LHCN-M2 (cell line): ENCODE measurements at places on chromosomes 5 and 9.

GRCh38 chr5:179747811-179748210 lies 15.2 kb downstream of the MAML1 start:
- no peak for DNase-seq

DNA sequence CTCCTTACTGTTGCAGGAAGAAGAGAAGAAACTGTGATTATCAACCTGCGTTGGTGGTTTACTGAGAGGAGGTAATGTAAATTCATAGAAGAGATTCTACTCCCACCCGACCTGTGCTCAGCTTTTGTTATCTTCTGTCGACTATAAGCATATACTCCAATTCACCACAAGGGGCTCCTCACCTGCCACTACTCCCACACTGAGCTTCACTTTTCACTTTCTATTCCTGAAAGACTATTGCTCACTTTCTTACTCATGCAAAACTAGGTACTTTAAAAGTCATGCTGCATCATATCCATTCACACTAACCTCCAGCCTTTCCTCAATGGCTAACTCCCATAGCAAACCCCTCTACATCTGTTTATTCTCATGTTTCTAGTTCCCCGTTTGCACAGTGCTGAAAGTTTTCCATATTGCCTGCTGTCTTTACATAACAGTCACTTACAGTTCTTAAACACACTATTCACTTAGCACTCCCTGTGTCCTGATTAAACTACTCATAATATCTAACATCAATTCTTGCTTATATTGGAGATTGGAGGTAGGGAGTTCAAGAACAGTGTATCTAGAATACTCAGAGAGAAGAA lies 1062.6 kb downstream of the NR2F1-AS1 start:
- DNase-seq, result peak; percentile 68

DNA sequence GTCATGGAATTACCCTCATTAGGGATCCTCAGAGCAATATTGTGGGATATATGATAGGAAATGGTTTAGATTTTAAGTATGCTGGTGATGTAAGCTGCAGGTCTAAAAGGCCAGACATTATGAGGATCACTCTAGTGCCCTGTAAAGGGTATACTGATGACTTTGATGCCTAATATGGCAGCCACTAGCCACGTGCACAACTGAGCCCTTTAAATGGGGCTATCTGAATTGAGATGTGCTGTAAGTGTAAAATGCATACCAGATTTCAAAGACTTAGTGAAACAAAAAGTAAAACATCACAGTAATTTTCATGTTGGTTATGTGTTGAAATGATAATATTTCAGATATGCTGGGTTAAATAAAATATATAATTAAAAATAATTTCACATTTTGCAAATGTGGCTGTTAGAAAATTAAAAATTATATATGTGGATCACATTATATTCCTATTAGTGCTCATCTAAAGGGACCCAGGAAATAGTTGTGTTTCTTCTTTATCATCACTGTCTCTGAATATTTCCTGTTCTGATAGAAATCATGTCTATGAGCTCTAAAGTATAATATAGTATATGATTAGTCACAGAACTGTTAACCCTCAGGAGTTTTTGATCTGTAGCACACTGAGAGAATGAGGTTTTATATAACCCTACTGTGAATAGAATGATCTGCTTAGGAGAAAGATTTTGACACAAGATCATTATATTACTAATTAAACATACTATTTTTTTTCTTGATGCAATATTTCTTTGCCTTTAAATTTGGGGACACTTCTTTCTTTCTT lies 50.1 kb downstream of the OSTF1 start:
- no peak for DNase-seq

- no peak for DNase-seq
Observed at GRCh38 chr9:113992276-113992951, 85.7 kb downstream of the AMBP start.

GRCh38 chr5:132009706-132010405 lies 1.6 kb downstream of the ACSL6 start:
- no peak for DNase-seq

- peak; percentile 94 for DNase-seq
Observed at GRCh38 chr9:81490605-81491331, 198.6 kb downstream of the TLE1 start.

DNA sequence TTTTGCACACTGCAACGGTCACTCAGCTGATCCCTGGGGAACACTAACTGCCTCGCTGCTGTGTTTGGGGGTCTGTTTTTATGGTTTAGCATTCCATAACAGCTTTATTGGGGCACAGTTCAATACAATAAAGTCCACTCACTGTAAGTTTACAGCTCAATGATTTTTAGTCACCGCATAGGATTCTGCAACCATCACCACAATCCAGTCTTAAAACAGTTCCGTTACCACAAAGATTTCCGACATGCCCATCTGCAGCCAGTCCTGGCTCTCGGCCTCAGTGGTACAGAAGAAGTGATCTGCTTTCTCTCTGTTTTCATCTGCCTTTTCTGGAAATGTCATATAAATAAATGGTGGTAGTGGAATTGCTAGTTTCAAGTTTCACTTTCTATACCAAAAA lies 23.6 kb downstream of the OR2V2 start:
- DNase-seq, result no peak

DNA sequence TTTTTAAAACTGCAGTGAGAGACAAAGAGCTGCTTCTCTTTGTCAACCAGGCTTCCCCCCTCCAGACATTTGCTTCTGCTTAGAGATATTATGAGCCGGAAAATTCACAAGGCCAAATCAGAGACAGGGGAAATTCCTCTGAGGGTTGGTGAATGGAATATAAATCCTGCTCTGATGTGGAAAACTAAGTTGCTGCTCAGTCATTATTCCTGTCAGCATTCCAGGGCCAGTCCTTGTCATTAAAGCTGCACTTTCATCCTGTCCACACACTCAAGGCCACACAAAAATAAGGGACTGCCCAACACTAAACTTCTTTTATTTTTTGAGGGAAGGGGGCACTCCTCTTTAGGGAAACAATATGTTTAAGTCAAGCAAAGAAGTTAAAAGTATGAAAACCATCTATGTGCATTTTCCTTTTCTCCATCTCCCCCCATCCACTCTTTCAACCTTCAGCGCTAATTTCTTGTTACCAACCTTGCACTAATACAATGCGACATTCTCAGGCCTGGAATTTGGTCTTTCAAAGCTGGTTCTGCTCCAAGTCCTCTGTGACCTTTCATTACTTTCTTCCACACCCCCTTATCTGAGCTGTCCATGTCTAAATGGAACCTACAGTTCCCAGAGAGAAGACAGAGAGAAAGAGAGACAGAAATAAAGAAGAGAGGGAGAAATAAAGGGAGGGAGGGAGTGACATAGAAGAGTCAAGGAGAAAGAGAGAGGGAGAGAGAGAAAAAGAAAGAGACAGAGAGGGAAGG lies 118.9 kb upstream of the S1PR3 start:
- no peak for DNase-seq

DNA sequence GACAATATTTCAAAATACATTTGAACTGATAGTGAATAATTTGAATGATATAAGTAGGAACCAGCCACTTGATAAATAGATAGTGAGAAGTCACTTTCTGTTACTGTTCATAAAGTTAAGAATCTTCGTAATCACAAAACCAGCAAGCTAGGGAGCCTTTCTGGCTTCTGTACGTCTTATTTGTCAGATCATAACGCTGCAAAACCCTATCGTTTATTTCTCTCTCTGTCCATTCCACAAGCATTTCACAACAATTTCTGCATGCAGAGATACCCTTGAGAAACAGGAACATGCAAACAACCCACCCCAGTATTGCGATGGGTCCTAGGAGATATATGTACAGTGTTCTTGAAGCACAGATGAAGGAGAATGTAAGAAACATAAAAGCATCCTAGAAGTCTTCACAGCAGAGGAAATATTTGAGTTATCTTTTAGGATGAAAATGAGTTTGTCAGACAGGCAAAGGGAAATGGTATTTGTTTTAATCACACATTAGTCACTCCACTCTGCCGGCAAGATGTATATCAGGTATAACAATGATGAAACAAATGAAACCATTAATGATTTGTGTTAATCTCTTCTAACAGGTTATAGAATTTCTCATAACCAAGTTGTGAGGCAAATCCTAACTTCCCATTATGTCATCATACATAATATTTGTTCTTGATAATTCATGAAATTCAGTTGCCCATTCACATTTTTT lies 668.7 kb upstream of the FTMT start:
- no peak for DNase-seq

- DNase-seq, result peak; percentile 14
Observed at GRCh38 chr5:9617739-9618504, 12.2 kb downstream of the TAS2R1 start.

DNA sequence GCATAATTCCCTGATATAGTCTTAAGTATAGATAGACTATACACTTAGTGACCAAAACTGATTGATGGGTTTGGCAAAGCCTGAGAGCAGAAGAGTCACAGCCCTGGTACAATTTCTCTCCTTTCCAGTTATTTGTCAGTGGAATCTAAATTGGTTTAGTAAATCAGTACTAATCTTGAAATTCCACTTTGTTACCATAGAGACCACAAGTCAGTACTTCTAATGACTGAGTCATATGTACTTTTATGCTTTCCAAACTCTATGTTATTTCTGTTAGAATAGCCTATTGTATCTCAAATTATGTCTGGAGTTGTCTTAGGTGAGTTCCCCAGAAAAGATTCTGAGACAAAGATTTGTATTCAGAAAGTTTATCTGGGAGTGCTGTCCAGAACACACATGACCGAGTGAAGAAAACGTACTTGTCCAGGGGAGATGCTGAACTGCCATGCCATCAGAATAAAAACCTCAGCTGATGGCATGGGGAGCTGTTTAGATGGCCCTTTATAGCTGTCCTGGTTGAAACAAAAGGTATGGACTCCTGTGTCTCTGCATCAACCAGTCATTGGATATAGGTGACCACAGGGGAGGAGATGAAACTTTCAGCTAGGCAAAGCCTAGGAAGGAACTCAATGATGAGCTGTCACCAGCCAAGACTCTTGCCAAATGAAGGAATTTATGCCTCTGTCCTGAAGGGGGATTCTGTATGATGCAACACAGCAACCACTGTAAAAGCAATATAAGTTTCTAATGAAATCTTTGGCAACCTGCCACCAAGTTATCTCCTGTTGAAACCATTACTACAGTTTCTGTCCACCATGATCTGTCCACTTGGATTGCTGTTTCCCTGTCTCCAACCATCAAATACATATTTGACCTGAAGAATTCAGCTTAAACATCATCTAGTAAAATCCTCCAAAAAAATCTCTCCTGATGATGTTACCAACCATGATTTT lies 18.0 kb upstream of the SMC2 start:
- DNase-seq, result peak; percentile 77

- DNase-seq, result no peak
Observed at GRCh38 chr9:105930011-105930627, 235.8 kb downstream of the TMEM38B start.

DNA sequence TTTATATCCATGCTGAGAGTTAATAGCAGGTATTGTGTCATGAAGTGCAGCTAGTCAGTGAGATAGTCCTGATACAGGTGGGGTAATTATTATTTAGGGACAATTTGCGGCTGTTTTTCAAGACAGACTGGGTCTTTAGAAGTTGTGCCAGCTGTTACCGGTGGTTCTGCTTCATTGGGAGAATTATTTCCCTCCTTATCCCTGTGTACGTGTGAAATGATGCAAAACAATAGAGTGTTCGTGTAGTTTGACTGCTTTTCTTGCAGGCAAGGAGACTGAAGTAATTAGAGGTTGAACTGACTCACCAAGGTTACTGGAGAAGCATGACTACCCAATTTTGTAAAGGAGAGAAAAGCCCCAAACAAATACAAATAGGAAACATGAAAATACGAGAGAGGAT lies 101.7 kb downstream of the ARRDC3 start:
- DNase-seq, result peak; percentile 96

DNA sequence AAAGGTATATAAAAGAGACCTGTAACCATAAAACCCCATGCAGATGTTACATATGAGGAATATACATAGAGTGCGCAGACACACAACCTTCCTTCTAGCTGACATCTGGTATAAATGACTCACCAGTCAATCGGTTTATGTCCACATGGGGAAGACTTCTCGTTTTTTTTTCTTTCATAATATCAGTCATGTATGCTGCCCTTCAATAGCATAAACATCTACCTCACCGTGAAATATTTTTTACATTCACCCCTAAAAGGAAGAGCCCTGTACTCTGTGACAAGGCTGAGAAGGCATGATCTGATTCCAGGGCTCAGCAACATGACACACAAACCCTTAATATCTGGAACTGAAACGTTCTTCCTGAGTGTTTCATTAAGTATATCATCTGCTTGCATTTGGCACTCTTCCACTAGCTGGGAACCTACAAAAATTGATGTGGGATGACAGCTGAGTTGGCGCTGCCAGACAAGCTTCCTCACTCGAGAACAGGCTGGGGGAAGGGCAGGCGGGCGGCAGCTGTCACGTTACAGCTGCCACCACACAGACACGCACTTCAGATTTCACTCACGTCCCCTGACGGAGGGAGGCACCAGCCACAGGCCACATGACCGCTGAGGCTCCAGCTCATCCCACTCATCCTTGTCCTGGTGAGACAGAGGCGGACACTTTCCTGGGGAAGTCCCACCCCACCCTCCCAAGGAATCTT lies 74.2 kb downstream of the SHB start:
- peak; percentile 99 for DNase-seq

DNA sequence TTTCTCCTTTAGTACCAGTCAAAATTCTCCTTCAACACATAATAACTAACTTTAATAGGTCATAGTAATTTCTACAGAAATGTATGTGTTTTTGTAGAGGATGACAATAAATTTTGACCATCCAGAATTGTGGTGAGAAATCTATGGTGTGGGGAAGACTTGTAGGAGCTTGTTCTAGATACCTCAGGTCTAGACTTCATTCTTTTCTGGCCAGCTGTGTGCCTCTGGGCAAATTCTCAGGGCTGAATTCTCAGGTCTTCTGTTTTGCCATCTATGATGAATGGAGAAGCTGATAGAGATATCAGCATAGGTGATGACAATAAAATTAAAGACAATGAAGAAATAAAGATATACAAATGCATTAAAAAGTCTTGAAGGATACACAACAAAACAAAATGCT lies 298.6 kb upstream of the MEF2C start:
- DNase-seq, result no peak

- DNase-seq, result no peak
Observed at GRCh38 chr5:145906401-145906800, 30.0 kb upstream of the SH3RF2 start.

DNA sequence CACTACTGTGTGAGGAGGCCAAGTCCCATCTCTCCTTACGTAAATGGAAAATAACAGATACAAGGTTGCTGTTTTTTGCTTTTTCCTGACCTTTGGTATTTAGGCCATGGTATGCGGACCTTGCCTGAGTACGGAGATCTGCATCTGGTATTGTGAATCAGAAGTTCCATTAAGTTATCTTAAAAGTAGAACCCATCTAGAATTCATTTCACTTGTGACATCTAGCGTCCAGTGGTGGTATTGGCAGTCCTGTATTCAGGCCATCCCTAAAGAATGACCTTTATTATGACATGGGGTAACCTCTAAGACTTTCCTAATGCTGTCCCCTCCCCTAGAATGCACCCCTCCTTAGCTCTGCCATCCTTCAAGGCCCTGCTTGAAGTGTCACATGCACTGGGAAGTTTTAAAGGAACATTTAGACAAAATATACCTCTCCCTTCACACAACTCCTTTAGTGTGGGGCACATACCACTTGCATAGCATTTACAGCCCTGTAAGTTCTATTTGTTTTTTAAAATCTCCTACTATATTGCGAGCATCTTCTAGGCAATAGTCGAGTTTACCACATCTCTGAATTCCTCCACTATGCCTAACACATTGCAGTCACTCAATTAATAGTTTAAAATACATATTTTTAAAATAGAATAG lies 1.9 kb upstream of the SPDL1 start:
- peak; percentile 71 for DNase-seq

- DNase-seq, result no peak
Observed at GRCh38 chr5:80036615-80037014, 1.5 kb downstream of the THBS4 start.

- DNase-seq, result no peak
Observed at GRCh38 chr9:23220957-23221356, 605.1 kb downstream of the ELAVL2 start.
